ENCODE measurements at places on chromosomes 11 and 22. TPM values are rescaled to one million over a fixed set of nuclear protein-coding genes. Genes with fewer than 3 reads are reported as not detected.
A peak's percentile ranks its signal among the peaks of the same experiment; 100 is the strongest.

DNA sequence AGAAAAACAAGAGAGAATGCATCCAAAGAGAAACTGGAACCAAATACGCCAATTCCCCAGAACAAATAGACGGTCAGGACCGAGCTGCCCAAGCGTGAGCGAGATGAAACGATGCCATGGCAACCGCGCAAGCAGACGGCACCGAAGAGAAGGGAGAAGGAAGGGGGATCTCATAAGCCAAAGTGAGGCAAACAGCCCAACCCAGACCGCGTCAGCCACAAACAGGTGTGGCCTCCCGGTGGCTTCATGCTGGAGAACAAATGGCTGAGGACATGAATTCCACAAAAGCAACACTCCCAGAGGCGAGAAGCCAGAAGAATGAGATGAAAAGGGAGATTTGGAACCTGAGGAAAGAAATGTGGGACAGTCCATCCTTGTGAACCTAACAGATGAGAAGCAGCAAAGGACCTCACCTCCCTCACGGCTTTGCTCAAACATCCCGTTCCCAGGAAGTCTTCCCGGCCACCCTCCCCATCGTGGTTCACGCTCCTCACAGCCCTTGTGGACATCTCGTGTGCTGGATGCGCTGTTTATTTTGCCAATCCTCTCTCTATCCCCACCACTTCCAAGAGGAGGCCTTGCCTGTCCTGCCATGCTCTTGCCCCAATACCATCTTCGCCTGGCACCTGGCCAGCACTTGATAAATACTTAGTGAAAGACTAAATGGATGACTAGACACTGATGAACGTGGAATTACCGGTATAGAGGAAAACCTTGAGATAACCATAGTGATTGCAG lies 89.1 kb upstream of the RTL6 start:
- peak; percentile 34 for DNase-seq

DNA sequence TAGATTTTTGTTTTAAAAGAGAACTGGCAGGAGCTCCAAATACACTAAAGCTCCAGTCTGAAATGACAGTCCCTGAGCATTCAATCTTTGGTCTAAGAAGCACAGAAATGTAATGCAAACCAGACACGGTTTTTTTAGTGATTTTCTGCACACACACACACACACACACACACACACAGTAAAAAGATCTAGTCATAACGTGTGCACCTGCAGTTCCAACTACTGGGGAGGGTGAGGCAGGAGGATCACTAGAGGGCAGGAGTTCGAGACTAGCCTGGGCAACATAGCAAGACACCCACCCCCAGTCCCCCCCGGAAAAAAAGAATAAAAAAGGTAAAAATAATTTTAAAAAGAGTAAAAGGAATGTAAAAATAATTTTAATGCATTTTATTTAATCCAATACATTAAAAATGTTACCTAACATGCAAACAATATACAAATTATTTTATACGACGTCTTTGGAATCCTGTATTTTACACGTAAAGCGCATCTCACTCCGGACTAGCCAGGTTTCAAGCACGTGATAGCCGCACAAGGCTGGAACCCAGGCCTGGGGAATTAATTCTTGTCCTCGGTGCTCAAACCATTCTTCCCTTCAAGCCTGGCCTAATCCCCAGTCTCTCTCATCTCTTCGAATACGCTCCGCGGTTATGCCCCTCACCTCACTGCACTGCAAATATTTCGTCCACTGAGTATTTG lies 762 bp upstream of the TBC1D22A start:
- no peak for DNase-seq

DNA sequence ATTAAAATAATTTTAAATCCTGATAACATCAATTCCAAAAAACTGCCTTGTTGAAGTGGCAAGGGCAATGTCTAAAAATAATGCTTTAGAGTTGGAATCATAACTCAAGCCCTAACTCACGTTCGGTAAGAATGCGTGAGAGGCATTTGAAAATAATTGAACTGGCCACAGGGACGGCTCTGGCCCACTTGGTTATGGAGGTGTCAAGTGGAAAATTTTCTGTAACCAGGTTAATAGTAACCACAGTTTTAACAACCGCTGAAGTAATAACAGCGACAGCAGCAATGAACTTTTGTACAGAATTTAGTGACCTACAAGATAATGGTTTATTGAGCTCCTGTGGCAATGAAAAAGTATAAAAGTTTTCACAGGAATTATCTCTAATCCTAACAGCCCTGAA lies 79.4 kb downstream of the ETS1 start:
- DNase-seq: no peak

DNA sequence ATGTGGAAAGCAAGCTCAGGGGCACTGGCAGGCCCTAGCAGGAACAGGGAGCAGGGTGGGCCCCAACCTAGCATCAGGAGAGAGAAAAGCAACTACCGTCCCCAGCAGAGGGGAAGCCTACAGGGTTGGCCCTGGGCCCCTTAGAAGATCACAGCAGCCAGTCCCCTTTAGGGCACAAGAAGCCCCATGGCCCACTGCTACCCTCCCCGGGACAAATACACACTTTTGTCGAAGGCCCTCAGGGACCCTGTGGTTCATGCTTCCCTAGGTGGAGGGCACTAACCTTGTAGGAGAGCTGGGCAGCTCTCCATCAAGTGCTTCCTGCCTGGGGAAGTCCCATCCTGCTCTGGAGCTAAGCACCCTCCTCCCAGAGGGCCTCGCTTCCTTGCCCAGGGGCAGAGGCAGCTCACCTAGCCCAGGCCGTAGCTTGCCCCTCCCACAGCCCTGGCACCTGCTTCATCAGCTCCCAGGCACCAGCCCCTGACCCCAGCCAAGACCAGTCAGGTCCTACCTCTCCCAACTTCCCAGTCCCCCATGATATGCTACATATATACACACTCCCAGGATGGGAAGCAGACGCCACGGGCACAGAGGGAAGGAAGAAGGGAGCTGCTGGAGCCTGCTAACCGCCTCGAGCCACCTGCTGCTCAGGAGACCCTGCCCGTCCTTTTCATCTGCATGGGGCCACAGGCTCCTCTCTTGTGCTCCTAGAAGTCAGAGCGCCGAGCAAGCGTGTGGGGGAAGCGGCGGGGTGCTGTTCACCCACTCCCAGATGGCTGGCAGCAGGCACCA lies 20.1 kb downstream of the SUN2 start:
- DNase-seq: no peak

- DNase-seq: no peak
Observed at GRCh38 chr11:103453126-103453525, 343.9 kb downstream of the DYNC2H1 start.

GRCh38 chr22:42443240-42444076 lies 11.3 kb upstream of the NFAM1 start:
- no peak for DNase-seq

DNA sequence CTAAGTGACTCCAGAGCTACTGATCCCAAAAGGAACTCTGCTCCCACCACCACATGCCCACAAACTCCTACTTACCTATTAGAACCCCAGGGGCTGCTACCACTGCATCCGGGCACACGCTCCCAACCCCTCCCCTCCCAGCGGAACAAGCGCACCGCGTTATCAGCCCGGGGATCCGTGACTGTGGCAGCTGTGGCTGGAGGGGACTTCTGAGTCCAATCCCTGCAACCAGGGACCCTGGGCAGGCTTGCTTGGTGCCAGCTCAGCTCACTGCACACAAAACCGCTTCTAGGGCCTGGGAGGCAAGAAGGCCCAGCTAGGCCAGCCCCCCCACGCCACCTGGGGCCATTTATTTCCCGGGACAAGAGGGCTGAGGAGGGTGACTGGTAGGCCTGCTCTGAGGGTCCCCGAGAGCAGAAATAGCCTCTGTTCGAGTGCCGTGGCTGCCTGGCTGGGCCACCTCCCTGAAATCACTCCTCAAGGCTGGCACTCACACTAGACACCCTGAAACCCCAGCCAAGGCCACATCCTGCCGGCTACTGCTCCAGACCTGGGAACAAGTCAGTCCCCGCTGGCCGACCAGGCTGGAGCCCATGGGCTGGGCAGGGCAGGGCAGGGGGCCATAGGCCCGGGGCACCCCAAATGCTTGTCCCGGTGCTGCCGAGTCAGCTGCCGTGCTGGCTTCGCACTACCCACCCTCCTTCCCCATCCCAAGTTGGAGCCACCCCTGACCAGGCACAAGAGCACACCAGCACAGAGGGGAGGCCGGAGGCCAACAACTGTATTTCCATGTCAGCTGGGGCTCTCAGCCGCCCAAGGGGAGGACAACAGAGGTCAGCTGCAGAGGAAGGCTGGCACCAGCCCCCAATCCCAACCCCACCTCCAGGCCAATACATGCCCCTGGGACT lies 1.9 kb upstream of the IFITM10 start:
- DNase-seq: no peak

GRCh38 chr22:37759281-37759680 lies 48.5 kb upstream of the GCAT start:
- DNase-seq: no peak

GRCh38 chr11:35393098-35393497 lies 26.3 kb downstream of the SLC1A2 start:
- DNase-seq: no peak

DNA sequence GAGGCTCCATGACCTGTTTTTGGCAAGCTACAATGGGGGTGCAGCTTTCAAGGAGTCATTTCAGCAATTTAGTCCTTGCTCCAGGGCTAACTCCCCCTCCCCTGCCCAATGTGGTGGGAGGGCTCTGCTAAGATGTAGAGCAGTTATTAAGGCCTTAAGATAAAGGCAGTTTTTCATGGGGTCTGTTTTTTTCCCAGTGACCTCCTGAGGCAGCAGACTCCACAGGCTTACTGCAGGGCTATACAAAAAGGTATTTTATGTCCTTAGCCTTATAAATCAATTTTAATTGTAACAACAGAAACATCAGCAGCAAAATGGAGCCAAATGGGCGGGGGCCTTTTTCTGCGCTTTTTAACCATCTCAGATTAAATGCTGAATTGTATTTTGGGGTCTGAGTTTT lies 192.3 kb downstream of the KIRREL3 start:
- no peak for DNase-seq

DNA sequence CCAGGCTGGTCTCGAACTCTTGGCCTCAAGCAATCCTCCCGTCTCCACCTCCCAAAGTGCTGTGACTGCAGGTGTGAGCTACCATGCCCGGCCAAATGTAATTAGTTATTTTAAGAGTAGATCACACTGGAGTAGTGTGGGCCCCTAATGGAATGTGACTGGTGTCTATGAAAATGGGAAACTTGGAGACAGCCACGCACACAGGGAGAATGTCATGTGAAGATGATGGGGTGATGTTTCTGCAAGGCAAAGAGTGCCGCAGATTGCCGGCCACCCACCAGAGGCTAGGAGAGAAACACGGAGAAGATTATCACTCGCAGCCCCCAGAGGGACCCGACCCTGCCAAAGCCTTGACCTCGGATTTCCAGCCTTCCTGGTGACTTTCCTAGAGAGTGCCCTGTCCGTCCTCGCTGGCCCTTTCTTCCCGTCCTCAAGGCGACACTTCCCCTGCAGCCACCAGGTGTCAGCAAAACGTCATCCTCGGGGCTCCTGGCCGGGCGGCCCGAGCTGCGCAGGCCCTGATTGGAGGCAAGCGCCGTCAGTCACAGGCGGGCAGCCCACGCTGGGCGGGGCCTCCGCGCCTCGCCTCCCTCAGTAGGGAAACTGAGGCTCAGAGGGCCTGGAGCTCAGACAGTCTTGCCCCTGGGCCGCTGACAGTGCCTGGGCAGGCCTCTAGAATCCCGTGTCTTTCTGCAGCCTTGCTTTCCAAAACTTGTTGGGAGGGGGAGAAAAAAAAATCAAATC lies 16.3 kb downstream of the CRYBB2 start:
- DNase-seq: peak; percentile 87

- DNase-seq: no peak
Observed at GRCh38 chr11:125429807-125430678, 66.0 kb downstream of the FEZ1 start.

DNA sequence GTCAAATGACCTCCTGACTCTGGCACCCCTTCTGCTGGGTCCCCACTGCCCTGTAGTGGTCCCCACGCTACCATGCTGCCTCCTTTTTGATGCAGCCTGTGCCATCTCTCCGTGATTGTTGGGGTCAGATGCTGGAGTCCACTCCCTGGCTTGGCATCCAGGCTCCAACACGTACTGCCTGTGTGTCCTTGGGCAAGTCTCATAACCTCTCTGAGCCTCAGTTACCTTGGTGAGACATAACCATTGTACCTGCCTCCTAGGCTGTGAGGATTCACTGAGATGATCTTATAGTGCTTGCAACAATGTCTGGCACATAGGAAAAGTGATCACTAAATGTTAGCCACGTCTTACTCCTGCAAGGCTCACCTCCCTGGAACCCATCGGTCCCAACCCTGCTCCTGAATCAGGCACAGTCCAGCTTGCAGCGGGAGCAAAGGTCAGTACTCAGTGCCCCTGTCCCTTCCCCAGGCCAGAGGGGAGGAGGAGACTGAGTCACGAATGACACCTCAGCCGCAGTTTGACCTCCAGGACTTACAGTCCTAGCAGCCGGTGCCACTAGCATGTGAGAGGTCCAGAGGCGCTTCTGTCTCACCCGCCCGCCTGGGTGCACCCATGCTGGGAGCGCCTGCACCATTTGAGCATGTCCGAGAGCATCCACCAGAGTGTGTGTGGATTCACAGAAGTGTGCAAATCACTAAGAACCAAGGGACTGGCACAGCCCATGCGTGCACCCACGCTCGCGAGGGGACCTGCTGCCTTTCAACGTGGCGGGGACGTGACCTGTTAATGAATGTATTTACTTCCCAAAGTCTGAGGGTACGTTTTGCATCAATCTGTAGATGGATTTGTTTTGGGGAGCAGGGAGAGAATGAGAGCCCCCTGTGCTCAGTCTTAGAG lies 3.0 kb upstream of the APOA4 start:
- no peak for DNase-seq

- DNase-seq: peak; percentile 88
Observed at GRCh38 chr11:65558002-65558929, at the start of gene LTBP3. LTBP3 (minus strand) TSS chr11:65558359; CDS start chr11:65557959, 400 bp downstream.

DNA sequence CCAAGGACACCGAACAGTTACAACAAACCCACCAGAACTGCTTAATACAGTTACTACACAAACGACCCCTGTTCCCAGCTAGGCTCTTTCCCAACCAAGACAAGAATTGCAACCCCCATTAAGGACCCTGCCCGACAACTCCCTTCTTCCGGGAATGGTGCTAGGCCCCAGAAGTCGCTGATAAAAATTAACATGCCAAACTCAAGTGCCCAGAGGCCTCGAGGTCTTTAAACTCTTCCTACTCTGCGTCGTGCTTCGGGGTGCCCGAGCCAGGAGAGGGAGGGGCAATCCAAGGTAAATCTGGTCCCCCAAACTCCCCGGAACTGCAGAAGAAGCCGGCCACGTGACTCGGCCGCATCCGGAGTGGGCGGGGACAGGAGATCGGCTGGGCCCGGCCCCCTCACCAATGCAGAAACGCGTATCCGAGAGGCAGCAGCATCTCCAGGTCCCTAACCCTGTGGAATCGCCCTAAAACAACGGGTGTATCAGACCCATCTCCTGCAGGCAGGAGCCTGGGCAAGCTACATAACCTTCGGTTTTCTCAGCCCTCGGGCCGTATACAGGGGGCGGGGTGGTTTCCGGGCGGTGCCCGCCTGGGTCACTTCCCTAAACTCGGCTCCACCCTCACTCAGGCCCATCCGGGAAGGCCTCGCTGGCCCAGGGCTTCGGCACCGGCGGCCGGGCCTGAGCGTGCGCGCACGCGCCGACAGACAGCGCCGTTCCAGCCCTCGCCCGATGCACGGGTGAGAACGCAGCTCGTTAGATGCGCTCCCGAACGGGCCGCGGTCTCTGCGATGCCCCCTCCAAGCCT lies 1.1 kb downstream of the CFL1 start:
- DNase-seq: peak; percentile 82

- DNase-seq: no peak
Observed at GRCh38 chr11:8828580-8829361, 82.2 kb upstream of the AKIP1 start.

GRCh38 chr11:131978351-131978750 lies 607.9 kb downstream of the NTM start:
- DNase-seq: no peak

The NXPE4 gene
- total RNA-seq: not detected

The CNGA4 gene
- total RNA-seq: not detected

The BIK gene
- total RNA-seq: 11.5 TPM

The NAALADL1 gene
- 11.5 TPM for total RNA-seq
